ENCODE measurements at places on chromosomes 3 and 15.
A peak's percentile ranks its signal among the peaks of the same experiment; 100 is the strongest.

- no peak for DNase-seq
Measured at GRCh38 chr15:98169551-98169950, 209.0 kb downstream of the ARRDC4 start.

GRCh38 chr3:87359826-87360225 lies 83.4 kb upstream of the POU1F1 start:
- no peak for DNase-seq

- no peak for DNase-seq
Measured at GRCh38 chr3:16596352-16597032, 8.7 kb downstream of the DAZL start.

DNA sequence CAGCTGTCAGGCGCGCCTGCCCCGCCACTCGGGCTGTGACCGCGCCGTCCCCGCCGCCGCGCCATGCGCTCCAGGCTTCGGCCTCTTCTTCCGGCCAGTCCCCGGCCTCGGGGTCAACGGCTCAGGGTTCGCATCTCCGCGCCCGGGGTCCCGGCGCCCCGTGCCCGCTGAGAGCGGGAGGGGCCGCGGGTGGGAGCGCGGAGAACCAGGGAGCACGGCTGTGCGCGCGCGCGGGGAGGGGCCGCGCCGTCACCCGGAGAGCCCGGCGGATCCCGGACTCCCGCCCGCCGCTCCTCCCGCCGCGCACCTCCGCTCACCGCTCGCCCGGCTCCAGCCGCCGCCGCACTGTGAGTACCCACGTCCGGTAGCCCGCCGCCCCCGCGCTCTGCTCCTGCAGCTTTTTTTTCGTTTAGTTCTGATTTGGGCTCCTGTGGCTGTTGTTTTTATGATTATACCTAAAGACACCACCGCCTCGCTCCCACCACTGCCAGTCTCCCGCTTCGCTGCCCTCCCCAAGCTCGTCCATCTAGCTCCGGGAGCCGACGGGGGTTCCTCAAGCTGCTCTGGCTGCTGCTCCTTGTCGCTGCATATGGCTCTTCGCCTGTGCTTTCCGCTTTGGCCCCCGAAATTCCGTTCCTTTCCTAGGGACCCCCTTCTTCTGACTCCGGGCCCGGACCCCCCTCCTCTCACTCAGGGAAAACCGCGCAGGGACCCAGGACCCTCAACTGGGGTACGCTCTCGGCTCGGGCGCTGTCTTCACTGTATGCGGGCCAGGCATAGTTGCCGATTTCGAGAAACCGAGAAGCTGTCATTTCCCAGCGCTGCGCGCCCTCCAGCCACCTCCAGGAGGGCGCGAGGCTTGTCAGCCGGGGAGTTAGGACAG lies 1.8 kb upstream of the SKOR1 start:
- no peak for DNase-seq

GRCh38 chr15:71825021-71825730 lies 14.8 kb downstream of the NR2E3 start:
- DNase-seq, result no peak

- no peak for DNase-seq
Measured at GRCh38 chr15:51038162-51038973, 56.3 kb downstream of the TNFAIP8L3 start.

GRCh38 chr3:152305075-152305474 lies 36.3 kb downstream of the MBNL1 start:
- DNase-seq, result no peak

DNA sequence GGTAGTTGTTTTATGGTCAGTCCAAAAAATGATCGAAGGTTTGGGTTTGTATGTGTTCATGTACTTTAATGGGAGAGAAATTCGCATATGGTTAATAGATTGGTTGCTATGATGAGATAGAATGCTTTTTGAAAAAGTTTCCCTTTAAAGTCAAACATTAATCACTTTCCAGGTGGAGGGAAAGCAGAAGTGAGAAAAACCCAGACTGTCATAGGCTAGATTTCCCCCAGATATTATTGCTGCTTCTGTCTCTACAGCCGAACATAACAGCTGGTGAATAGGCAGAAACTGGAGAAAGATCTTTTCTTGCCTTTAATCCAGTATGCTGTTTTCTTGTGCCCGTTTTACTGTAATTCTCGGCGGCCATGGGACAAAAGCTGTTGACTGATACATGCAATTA lies 287.6 kb downstream of the SOX2 start:
- DNase-seq, result no peak

GRCh38 chr15:48913141-48913540 lies 35.2 kb downstream of the EID1 start:
- no peak for DNase-seq

DNA sequence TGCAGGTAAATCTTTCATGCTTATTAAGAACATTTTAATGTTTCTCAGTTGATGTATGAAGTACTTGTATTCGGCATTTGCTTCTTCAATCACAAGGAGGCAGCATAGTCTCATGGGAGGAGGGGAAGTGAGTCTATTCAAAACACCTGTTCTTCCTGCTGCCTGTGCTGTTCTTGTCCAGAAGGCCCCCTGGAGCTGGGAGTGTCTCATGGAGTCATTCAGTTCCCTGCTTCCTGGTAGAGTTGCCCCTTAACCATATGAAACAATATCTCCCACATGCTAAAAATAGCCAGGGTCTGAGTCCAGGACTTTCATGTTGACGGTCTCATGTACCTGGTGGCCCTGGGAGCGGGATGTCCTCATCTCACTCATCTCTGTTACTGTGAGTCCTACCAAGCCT lies 15.5 kb upstream of the PPP1R2 start:
- DNase-seq, result peak; percentile 68

DNA sequence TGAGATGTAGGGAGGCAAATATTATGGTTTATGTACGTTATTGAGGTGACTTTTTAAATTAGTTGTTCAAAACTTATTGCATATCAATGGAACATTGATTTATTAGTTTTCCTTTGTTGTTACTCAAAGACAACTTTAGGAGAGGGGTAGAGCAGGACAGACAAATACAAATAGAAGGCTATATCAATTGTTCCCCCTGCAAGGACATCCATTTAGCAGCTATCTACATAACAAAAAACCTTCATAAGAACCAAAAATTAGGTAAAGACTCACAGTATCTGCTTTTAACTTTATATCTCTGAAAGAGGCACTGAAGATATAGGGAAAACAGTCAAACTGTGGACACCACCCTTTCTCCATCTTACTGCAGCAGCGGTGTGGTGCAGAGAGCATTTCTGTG lies 958.8 kb downstream of the DIPK2A start:
- no peak for DNase-seq

DNA sequence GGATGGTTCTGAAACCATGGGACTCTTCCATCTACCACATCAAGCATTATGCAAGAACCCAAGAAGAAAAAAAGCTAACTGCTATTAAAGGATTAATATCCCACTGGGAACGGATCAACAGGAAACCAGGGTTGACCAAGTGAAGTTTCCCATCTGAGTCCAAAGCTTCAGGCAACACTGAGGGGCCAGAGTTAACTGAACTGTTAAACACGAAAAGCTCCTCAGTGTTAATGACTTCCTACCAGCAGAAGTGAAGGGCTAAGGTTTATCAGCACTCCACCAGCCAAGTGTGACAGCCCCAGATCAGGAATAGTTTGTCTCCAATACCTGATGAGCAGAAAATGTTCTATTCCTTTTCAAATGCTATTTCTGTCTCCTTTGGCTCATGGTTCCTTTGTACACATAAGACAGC lies 36.7 kb downstream of the PTPN9 start:
- no peak for DNase-seq

- no peak for DNase-seq
Measured at GRCh38 chr3:184977796-184978195, 165.8 kb downstream of the VPS8 start.

DNA sequence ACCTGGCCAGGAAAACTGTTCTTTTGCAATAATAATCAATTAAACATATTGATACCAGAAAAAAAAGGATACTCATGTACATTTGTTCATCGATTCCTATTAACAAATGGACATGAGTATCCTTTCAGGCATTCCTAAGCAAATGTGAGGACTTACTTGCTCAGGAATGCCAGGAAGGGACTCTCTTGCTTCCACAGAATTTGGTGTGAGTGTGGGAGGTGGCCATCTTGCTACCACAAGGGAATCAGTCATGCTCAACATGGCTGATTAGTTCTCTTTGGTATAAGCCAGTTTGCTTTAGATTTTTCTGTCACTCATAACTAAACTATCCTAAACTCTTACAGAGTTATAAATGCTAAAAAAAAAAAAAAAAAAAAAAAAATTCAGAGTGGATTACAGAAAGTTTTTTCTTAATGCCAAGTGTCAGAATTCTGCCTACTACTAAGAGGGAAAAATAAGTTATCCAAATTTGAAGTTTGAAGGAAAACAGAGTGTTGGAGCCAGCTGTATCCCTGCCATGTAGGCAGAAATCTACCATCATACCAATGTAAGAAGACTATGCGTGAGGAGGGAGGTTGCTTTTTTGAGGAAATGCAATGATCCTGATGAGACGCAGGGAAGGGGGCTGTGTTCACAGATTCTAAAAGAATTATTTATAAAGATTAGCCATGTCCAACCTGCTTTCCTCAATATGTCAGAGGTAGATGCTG lies 98.7 kb downstream of the PLD1 start:
- no peak for DNase-seq

DNA sequence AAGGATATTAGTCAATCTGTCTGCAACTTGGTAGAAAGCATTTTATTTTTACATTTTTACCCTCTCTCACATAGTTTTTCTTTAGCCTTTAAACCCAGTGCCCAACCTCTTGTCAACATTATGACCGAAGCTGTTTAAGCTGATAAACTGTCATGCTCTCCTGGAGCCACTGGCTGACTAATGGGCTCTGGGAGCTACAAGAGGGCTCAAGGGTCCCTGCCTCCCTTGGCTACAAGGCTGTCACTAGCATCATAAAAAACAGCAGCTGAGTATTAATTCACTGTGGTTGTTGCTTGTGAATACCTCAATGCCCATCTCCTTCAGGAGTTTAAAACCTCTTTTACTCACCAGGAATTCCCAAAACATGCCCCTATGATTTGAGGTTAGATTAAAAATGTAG lies 237.9 kb downstream of the ZMAT3 start:
- DNase-seq, result no peak

DNA sequence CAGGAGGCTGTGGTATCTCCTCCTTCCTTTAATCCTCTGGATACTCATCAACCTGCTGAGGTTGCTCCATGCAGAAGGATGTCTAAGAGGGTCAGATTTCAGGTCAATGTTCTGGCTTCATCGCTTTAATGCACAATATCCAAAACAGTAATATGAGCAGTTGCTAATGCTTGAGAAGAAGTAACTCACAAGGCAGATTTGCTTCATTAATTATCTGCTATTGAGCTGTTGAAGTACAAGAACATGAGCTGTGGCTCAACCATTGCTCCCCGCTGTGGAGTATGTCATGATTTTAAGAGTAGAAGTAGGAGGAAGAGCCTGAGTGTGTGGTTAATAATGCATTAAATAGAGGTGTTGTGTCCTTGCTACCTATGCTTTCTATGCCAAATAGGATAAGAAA lies 1412.9 kb upstream of the ALCAM start:
- DNase-seq, result no peak

GRCh38 chr3:70753572-70753971 lies 441.1 kb upstream of the MDFIC2 start:
- no peak for DNase-seq

- DNase-seq, result peak; percentile 24
Measured at GRCh38 chr3:124078953-124079911, 87.3 kb upstream of the ROPN1 start.

DNA sequence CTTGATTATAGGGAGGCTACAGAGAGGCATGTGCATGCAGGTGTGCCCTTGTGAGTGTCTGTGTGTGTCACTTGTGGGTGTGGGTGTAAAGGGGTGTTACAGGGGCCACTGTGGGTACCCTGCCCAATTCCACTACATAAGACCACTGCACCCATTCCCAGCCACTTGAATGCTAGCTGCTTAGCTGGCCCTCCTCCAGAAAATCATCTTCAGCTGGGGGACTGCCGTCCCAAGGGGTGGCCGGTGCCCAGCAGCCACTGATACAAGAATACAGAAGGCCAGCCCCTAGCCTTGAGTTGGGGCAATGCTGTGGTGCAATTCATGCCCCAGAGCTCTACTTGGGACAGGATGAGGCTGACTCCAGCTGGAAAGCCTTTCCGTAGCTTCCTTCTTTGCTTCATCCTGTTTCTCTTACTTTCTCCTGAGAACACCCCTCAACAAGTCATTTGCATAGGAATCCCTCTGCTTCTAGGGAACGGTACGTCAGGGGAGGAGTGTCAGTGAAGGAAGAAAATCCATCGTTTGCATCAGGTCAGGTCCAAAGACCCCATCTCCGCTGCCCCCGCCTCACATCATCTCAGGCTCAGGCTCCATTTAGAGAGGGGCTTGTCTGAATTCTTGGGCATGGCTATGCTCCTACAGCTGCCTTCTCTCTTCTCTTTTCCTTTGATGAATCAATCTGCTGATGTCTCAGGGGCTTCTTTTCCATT lies 72.0 kb downstream of the SCN5A start:
- DNase-seq, result peak; percentile 3

DNA sequence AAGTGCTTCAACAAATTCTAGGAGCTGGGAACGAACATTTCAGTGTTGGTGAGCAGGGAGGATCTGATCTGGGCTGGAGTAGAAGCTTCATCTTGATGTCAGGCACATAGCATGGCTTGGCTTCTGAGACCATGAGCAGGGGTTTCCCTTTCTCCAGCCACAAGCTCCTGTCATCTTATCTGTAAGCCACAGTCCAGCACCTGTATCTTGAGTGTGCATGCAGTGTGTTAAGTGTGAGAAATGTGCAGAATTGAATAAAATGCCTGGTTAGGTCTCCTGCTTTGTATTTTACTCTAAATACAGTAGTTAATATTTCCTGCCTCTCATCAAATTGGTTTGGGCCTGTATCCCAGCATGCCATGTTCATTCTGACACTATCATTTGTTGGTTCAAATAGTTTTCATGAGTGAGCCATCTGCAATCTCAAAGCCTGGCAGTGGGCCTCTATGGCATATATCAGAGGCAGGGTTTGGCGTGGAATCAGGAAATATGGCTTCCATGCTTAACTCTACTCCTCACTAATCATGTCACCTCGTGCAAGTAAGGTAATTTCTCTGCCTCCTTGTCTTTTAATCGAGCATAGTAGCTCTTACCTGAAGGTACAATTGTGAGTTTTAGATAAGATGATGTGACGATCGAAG lies 43.3 kb downstream of the TLNRD1 start:
- DNase-seq, result no peak

- no peak for DNase-seq
Measured at GRCh38 chr15:41987925-41988275, 15.5 kb upstream of the EHD4 start.

DNA sequence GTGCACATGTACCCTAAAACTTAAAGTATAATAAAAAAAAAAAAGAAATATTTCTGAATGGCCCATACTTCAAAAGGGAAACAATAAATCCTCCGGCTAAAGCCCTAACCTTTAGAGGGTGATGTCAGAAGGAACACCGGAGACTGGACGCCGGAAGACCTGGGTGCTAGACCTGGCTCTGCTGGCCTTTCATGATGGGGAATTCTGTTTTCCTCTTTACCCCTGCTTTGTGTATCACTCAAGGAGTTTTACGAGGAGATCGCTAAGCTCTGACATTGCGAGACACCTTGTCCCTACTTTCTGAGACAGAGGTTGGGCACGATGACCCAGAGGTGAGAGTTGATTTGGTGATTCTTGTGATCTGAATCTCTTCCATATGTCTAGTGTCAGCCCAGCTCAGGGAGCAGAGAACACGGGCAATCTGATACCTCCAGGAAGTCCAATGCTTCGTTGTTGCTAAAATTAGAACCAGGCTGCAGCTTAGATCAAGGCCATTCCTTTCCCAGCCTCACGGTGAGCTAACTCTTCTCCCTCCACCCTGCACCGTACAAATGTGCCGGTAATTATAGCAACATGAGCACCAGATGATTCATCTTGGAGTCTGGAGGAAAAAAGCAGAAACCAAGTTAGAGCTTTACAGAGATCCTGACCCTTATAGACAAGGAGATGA lies 42.0 kb upstream of the CFAP161 start:
- no peak for DNase-seq

GRCh38 chr15:50046159-50046558 lies 72.9 kb downstream of the ATP8B4 start:
- no peak for DNase-seq

All from activated CD4-positive, alpha-beta T cell treated with anti-CD3 and anti-CD28 coated beads, Interleukin-2, amount 10 ng/mL, durations not matched to agents 7 days and 5 days (primary cell).